ENCODE measurements at places on chromosomes 4 and X.

- no peak for DNase-seq
Measured at GRCh38 chr4:151691639-151692442, 69.0 kb downstream of the GATB start.

DNA sequence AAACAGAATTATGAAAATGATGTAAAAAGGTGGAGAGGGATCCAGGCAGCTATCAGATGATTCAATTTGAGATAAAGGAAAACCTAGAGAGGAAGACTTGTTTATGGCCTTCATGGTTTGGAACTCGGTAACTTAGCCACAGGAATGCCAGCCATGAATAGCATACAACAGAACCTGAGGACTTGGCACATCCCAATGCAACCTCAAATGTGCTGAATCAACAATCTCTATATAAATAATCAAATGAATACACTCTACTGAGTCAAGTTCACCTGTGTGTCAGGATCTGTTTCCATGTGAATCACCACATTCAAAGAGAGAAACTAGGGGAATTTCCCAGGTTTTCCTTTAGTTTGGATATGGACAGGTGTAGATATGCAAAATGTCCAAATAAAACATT, 86.9 kb downstream of the MBNL3 start:
- DNase-seq: no peak

DNA sequence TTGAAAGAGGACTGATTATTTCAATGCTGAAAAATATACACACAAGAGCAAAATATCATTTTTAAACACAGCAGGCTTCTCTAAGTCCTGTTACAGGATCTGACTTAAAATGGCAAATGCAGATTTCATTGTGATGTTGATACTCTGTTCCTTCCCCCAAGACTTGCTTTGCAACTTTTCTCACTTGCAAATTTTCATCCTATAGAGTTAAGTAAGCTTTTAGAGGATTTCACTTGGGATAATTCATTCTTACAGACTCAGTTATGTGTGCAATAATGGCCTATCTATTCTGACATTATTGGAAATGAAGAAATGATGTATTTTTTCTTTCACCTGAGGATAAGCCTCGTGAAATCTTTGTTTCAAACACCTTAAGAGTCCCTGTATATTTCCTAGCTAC, 2403.2 kb downstream of the ARAP2 start:
- DNase-seq: no peak

- no peak for DNase-seq
Measured at GRCh38 chrX:15560924-15561323, 39.8 kb downstream of the ACE2 start.

GRCh38 chrX:102950908-102951866, 14.1 kb downstream of the RAB40AL start:
- peak; percentile 72 for DNase-seq

- no peak for DNase-seq
Measured at GRCh38 chrX:120304256-120304655, 7.0 kb downstream of the TMEM255A start.

DNA sequence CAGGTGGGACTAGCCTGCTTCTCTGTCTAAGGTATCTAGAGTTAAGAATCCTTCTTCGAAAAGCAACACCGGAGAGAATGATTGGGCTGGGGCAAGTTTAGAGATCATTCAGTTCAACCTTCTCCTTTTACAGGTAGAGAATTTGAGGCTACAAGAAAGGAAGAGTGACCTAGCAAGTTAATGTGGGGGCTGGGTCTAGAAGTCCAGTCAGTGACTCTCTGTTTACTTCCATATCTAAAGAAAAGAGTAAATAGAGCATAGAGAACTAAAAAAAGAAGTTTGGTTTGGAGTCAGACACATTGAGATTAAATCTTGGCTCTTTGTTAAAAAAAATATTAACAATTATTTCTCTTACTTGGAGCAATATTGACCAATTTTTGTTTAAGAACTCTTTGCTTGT, 64.1 kb upstream of the NPNT start:
- no peak for DNase-seq

- no peak for DNase-seq
Measured at GRCh38 chr4:168639914-168640313, 143.1 kb downstream of the PALLD start.

DNA sequence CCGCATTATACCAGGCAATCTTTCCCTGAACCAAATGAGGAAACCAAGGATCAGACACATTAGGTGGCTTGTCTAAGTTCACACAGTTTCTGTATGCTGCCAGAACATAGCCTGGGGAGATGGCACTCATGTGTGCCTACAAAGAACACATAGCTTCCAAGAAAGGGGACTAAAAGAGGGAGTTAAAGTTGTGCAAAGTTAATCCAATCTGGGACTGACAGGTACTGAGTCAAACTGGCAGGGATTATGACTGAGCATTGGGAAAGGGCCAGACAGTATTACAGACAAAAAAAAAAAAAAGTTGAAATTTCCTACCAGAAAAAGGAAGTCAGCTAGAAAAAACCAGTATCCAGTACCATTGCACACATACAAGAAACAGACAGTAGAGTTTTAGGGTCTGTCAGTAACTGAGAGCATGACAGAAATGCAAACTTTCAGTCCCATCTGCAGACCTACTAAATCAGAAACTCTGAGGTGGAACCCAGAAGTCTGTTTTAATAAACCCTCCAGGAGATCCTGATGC, 37.2 kb downstream of the ADAMTS3 start:
- no peak for DNase-seq

DNA sequence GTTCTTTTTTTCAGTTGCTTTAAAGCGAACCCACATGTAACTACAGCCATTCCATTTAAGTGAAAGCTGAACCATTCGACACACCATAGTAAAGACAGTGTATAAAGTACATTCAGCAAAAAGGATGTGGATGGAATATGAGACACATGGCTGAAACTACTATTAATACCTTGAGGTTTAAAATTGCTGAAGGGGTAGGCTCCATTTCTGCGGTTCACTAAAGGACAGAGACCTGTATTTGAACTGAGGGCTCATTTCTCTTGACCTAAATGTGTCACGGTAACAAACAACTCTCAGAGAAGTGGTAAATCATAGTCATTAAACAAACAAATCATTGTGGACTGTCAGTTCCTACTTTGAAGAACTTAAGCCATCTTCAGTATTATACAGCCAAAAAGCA, 1085.6 kb upstream of the TENM3 start:
- DNase-seq: no peak

DNA sequence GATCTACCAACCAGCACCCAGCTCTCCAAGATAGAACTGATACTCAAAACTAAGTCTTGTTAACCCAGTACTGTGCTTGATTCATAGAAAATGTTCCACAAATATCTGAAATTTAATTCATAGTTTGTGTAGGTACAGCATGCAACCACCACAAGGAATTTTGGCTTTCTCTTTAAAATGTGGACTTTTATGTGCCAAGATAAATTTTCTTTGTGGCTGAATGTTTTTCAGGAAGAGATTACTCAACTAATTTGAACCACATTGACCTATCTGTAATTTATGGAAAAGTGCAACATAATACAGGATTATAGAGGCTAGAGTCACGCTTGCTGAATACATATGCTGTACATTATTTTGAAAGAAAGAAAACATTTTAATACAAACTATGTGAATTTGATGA, 730.8 kb downstream of the IL1RAPL1 start:
- no peak for DNase-seq

- DNase-seq: no peak
Measured at GRCh38 chrX:47576021-47576898, 6.0 kb upstream of the TIMP1 start.

GRCh38 chrX:110338935-110339334, 19.7 kb upstream of the RTL9 start:
- DNase-seq: no peak

DNA sequence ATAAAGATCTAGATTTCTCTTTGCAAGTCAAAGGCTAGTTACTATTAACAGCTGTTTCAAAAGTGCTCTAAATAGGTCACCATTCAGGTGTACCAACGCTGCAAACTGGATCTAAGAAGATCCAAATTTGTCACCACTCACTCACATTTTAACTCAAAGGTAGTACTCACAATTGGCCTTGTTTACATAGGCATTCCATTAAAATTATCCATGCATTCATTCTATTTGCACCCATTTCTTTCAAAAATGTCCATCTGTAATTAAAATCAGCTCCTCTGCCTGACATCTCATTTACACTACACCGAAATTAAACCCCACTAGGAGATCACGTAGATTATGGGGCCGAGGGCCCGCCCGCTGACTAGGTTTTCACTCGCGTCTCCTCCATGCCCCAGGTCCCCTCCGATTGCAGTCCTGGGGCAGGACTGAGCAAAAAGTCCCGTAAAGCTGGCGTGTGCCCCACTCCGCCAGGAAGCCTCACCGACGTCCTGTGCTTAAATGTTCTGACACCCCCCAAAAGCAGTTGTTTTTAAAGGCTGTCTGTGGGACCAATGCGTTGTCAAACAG, 1.3 kb upstream of the ING2 start:
- DNase-seq: no peak

DNA sequence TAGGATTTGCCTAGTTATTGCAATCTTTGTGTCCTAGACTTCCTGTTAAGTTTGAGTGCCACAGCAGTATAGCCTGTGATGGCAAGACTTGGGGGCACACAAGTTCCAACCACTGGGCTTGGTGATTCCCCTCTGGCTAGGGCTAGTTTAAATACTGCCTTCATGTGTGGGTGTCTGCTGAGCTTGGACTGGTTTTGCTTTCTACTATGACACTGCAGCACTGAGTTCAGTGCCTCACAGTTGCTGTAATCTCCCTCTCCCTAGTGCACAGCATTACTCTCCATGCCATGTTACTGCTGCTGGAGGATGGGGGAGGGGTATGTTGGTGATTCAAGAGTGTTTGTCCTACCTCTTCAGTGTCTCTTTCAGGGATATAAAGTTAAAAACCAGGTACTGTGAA, 379.6 kb downstream of the IL15 start:
- DNase-seq: no peak

- DNase-seq: no peak
Measured at GRCh38 chr4:106650701-106651100, 282.1 kb upstream of the GIMD1 start.

DNA sequence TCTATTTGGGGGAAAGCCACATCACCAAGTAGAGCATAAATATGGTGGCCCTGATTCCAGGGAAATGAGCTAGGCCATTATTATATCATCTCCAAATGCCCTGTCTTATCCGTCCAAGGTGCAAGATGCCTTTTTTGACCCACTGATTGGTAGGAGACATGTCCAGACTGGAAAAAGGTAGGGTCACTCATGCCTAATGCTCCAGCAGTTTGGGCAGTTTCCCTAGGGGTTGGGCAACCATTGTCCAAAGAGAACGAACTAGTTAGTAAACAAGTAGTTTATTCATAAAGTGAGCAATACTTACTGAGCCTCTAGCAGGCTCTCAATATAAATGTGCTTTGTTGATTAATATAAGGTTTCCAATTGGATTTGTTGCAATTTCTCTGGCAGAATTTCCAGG, 6.2 kb downstream of the FHDC1 start:
- DNase-seq: no peak

DNA sequence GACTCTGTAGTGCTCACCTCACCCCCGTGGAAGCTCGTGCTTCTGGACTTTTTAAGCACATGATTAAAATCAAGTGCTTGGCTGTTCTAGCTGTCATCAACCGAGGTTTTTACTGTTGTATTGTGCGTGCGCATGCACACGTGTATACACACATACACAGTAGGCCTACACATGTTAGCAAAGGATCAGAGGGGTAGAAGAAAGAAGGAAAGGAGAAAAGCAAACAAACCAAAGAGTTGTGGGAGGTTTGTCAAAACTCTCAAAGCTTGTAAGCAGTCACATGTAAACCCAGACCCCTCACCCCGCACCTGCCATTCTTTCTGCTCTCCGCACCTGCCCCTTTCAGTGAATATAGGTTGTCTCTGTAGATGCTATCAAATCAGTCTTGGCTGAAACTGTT, 311.8 kb downstream of the HS3ST1 start:
- DNase-seq: no peak

- DNase-seq: no peak
Measured at GRCh38 chr4:150395872-150396271, 186.1 kb upstream of the MAB21L2 start.

GRCh38 chr4:185600801-185601434, 65.6 kb upstream of the PDLIM3 start:
- no peak for DNase-seq

DNA sequence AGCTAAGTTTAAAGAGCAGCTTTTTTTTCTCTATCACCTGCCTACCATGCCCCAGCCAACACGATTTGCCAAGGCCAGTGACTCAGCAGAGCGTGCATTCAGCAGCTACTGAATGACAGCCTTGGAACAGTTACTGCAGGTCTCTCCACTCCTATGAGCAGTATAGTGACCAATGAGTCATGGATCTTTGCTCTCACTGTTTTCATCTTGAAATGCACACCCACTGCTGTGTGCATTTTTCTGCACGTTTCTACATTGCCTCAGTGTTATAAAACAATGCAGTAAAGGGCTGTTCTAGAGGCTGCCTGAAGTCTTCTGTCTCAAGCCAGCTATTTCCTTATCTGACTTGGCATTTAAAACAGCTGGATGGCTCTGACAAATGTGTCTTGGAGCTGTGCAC, 66.0 kb upstream of the C4orf54 start:
- no peak for DNase-seq

GRCh38 chr4:182881914-182882313, 35.3 kb downstream of the DCTD start:
- DNase-seq: no peak

DNA sequence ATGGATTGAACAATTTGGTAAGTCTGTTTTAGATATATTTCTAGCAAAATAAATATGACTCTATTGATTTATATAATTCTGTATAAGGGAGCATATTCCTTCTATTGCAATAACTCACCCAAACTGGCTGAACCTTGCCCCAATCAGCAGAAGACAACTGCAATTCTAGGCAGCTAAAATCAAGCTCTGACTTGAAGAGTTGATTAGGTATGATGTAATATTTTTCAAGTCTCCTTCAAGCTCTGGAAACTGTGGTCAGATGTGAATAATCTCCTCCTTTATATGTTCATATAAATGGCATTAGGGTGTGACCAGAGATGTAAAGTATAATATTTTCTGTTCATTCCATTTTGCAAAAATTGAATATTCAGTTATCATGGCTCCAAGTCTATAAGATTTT, 8.2 kb downstream of the RASSF6 start:
- no peak for DNase-seq

GRCh38 chrX:85622635-85623034, 243.2 kb upstream of the POF1B start:
- DNase-seq: no peak

DNA sequence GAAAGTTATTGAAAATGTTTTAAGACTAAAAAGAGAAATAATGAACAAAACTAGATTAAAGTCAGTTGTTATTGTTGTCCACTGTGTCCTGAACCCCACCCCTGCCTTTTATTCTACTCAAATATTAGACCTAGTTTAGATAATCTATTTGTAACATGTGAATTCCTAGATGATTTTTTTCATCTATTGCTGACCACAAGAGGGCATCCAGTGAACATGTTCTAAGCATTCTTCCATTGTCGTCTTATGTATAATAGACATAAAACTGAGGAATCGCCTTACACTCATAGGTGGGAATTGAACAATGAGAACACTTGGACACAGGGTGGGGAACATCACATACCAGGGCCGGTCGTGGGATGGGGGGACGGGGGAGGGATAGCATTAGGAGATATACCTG, 36.4 kb upstream of the HPRT1 start:
- DNase-seq: no peak

Measured in endothelial cell (in vitro differentiated cells).